Ecto neural progenitor cell (in vitro differentiated cells): ENCODE measurements at places on chromosomes 1 and 21.

DNA sequence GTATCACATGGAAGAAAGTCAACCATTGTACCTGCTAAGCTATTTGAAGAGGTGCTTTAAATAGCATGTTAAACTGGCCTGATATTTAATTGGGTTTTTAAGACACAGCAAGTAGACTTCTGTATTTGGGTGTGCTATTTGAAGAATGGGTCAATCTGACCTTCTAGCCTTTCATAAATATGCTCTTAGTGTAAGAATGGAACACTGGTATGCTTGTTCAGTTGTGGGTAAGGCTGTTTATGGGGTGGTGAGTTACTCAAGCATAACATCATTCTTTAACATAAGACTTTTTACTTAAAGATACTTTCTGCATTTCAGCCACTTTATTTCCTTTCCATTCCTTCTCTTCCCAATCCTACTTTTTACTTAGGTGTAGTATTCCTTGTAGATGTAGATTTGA lies 21.4 kb downstream of the AHCYL1 start:
- no peak for DNase-seq

- no peak for DNase-seq
These were observed 95.9 kb downstream of the USP25 start for GRCh38 chr21:15825700-15826099.

DNA sequence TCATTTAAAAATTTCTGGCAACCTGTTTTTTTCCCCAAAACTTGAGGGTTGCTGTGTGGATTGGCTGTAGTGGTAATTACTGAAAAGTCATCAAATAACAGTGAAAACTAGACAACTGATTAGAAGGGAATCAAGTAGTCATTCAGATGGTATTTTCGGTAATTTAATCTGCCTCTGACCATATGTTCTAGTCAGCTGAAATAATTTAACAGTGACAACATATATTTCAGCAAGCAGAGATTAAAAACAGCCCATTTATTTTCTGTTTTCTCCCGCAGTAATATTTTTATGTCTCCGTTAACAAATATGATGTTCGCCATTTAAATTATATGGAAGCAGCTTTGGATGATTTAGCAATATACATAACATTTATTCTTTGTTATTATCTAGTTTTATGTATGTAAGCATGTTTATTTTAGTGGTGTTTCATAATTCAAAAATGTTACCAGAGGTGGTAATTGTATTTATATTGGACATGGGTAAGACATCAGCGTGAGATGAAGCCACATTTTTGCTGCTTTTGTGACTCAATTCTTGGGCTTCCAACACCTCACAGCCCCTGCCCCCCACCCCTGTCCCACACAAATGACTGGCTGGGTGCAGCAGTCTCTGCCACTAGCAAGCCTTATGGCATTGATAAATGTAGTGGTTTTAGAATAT lies 104.4 kb downstream of the GALNT2 start:
- DNase-seq: peak; percentile 13

- DNase-seq: no peak
These were observed 61.7 kb downstream of the LDLRAD2 start for GRCh38 chr1:21873761-21874160.

DNA sequence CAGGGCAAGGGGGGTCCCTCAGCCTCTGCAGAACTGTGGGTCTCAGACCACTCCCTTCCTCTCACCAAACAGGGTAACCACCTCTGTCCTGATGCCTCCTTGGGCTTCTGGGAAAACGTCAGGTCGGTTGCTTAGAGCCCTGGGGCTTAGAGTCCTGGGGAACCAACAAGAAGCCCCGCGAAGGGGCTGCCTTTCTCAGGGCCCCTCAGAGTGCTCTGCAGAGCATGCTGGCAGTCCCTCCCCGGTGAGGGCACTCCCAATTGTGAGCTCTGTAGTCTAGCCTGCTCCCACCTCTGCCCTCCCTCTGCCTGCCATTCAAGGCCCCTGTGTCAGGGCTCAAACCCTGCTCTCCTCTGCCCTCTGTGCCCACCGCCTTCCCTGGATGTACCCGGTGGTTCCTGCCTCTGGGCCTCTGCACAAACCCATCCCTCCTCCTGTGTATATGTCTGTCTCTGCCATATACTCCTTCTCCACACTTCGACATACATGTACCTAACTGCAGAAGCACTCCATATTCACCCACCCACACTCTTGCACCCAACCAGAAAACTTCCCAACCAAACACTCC lies 92.3 kb downstream of the DMRTB1 start:
- DNase-seq: no peak
